ENCODE measurements at places on chromosomes 16 and 17.
A peak's percentile ranks its signal among the peaks of the same experiment; 100 is the strongest.

DNA sequence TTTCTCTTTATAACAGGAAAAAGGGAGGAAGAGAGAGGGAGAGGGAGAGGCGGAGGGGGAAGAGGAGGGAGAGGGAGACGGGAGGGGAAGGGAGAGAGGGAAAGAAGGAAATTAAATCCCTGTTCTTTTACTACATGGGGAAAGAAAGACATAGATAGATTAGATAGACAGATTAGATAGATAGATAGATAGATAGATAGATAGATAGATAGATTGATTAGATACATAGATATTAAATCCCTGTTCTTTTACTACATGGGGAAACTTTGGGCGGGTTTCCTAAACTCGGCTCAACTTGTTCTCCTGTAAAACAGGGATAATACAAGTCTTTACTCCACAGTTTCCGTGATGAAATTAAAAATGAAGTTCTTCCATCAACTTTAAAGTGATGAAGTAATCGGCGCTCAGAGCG lies 661 bp downstream of the RFWD3 start:
- DNase-seq, result no peak

DNA sequence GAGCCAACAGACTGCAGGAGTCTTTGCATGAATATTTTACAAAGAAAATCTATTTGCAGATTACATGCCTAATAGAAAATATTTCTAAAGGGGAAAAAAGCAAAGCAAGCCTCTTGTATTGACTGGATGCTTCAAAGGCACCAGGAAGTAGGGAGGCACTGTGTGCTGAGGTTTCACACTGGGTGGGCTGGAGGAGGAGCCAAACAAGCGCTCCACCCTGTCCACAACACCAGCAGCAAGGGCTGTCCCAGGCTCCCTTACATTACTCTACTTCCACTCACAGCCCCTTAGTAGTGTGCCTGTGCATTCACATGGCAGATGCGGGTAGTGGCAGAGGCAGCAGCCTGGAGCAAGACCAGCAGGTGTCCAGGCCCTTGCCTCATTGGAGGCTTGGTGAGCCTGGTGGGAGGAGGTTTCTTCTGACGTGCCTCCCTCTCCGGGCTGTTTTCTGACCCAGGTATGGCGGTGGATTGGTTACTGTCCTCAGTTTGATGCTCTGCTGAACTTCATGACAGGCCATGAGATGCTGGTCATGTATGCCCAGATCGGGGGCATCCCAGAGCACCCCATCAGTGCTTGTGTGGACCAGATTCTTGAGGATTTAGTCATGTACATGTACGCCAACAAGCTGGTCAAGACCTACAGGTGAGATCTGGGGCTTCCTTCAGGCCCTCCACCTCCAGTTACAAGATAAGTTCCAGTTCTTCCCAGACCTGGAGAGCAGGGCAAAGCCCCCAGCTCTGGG lies 7.0 kb upstream of the CCNF start:
- DNase-seq, result no peak

- DNase-seq, result no peak
Observed at GRCh38 chr17:3035256-3035967, 28.0 kb downstream of the OR1D5 start.

DNA sequence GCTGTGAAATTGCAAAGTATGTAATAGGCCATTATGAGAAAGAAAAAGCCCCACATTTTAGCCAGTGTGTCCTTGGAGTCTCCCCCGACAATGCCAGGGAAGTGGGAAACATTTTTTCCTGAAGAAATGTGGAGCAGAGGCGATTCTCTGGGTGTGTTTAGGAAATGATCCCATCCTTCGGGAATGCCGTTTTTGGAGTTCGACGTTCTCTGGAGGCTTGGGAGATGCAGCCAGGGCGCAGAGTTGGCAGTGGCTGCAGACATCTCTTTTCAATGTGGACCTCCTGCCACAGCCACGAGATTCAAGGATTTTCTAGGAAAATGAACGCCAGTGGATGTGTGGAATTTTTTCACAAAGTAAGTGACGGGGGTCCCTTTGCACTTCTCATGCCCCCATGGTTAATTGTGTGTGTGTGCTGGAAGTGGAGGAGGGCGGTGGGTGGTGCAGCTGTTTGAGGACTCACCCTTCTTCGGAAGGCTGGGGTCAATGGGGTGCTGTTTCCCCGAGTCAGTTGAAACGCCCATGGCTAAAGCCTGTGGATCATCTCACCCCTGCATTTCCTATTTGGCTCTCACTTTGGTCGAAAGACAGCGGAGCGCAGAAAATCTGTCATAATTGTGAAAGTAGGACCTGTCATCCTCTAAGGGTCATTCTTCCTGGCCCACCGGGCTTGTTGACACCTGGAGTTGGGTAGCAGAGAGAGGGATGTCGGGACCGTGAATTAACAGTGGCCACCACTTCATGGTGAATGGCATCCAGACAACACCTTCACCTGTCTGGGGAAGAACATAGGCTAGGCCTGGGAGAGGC lies 73.2 kb downstream of the CMIP start:
- DNase-seq, result no peak

DNA sequence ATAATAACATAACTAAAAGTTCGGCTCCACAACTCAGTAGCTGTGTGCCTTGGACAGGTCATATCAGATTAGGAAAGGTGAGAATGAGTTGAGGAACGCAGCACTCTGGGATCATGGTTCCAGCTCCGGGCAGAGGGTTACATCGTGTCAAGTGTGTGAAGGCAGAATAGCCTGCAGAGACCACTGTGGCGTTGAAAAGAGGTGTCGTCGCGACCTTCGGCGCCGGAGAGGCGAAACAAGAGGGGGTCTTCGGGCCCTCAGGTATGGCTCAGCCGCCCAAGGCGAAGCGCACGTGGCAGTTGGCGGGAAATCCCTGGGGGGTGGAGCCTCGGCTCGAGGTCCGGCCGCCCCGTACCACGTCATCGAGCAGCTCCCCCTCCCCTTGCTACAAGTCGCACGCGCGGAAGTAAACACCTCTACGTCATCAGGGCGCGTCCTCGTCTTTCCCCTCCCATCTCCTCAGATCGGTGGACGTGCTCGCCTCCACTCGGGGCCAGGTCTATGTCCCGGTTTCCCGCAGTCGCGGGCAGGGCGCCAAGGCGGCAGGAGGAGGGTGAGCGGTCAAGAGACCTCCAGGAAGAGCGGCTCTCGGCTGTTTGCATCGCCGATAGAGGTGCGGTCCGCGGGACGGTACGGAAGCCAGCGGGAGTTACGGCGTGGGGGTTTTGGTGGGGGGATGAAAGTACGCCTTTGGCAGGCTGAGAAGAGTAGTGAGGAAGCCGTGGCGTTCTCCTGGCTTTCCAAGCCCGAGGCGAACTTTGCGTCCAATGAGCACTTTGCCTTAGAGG lies at the start of gene DHX40:
Gene DHX40 (plus strand): TSS at position 440 of the 788 bp plus-strand sequence. CDS start 62 bp downstream, at position 502.
- DNase-seq, result peak; percentile 93

GRCh38 chr16:87648698-87649487 lies 46.6 kb downstream of the JPH3 start:
- DNase-seq, result no peak

DNA sequence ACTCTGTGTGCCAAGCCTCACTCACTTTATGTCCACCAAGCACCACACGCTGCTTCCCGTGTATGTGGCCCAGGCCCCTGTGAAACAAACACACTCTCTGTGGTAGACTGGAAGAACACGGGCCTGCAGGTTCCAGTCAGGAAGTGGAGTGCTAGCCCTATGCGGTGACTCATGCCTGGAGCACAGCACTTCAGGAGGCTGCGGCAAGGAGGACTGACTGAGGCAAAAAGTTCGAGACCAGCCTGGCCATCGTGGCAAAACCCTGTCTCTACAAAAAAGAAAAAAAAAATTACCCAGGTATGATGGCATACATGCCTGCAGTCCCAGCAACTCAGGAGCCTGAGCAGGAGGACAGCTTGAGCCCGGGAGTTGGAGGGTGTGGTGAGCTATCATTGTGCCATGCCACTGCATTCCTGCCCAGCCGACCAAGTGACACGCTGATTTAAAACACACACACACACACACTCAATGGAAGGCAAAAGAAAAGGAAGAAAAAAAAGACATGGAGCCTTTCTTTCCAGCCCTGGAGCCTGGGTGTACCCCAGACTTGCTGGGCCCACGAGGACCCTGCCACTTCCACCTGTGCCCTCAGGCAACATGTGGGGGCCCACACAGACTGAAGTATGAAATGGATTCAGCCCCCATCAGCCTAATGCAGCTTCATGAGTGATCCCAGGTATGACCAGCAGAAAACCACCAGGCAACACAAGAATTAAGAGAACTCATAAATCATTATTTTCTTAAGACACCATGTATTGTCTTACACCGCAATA lies 126.6 kb downstream of the ANKRD11 start:
- no peak for DNase-seq

GRCh38 chr17:82611140-82612058 lies 36.8 kb downstream of the WDR45B start:
- no peak for DNase-seq

DNA sequence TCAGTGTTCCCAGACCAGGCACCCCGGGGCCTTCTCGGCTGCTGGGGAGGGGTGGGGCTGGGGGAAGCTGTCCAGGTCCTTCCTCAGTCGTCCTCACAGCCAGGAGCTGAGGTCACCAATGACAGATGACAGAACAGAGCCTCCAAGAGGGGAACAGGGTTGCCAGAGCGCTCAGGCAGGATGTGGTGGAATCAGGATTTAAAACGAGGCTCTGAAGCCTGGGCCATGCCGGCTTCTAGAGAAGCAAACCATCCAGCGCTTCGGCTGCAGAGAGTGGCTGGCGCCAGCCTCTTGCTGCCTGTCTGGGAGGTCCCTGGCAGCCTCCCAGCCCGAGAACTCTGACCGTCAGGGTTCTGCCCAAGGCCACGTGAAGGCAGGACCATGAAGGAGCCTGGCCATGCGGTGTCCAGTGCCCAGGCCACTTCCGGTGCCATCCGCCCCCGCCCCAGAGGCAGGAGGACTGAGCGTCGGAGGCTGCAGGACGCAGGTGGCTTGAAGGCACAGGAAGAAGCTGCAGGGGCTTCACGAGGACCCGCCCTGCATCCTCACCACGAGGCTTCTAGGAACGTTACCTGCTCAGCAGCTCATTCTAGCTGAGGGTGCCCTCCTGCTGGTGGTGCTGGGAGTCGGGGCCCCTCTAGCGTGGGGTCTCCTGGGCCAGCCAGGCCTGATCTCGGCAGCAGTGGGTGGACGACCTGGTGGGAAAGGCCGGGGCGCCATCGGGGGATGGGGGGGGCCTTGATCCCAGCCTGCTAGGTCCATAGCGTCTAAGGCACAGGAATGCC lies 78.5 kb downstream of the KLHDC4 start:
- DNase-seq, result no peak

DNA sequence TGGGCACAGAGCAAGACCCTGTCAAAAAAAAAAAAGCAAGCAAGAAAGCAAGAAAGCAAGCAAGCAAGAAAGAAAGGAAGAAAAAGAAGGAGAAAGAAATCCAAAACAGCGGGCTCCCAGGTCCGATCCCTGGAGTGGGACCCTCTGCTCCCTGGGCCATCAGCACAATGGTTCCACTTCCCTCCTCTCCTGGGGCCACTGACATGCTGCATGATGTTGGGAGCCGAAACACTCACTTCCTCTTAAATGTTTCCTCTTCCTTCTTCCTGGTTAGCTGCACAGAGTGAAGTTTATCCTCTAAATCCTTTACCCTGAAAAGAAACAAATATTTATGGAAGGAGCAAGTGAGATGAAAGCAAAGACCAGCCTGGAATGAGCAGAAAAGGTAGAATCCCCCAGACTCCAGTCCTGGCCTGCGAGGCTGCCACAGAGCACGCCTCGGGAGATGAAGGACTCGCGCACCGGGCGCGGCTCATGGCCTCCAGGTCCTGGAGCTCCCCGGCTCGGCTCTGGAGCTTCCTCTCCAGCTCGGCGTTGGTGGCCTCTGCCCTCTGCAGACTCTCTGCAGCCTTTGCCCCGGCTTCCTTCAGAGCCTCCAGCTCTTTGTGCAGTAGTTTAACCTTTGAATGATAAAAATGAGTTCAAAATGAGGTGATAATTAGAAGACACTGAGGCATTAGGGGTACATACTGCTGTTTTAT lies 19.0 kb downstream of the CCDC57 start:
- no peak for DNase-seq

DNA sequence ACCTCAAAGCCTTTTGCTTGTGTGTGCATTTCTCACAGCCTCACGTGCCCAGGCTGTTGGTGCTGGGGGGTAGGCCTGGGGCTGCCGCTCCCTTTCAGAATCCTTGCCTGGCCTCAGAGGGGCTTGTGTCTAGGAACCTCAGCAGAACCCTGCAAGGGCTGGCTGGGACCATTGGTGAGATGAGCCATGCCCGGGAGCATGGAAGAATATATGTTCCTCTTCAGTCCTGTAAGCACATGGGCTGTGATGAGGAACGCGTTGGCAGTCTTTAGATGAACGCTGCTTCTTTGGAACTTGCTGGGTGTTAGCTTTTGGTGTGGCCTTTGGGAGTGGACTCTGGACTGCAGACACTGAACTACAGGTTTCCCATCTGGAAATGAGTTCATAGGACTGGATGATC lies 32.0 kb upstream of the SLC5A10 start:
- no peak for DNase-seq

DNA sequence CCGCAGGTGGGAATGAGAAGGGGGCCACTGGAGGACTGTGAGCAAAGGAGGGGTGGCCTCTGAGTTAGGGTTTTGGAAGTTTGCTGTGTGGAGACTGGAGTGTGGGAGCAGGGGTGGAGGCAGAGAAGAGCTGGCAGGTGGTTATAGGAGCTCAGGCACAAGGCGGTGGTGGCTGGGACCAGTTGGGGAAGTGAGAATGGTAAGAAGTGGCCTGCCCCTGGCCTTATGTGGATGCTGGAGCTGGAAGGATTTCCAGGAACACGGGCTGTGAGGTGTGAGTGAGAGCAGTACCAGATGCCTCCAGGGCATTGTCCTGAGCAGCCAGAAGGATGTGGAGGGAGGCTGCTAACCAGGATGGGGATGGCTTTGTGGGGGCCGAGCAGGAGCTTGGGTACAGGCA lies 277.2 kb downstream of the SNX29 start:
- DNase-seq, result no peak

- DNase-seq, result no peak
Observed at GRCh38 chr16:47886631-47887415, 269.0 kb downstream of the ABCC12 start.

GRCh38 chr17:18191236-18191667 lies 7.6 kb downstream of the ALKBH5 start:
- no peak for DNase-seq

DNA sequence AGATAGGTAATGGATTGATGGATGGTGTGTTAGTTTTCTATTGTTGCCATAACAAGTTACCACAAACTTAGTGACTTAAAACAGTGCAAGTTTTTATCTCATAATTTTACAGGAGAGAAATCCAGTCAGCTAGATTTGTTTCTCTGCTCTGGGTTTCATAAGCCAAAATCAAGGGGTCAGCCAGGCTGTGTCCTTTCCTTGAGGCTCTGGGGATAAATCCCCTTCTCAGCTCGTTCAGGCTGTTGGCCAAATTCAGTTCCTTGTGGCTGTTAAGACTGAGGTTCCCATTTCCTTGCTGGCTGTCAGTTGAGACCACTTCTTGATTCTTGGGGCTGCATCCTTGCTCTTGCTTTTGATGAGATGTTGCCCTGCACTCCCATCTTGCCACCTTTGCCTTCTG lies 204.9 kb upstream of the CDH13 start:
- no peak for DNase-seq

All from tibial nerve (tissue), 4 donors.